Thyroid gland (tissue), 4 donors: ENCODE measurements at places on chromosomes 7 and 10.
A peak's percentile ranks its signal among the peaks of the same experiment; 100 is the strongest.

DNA sequence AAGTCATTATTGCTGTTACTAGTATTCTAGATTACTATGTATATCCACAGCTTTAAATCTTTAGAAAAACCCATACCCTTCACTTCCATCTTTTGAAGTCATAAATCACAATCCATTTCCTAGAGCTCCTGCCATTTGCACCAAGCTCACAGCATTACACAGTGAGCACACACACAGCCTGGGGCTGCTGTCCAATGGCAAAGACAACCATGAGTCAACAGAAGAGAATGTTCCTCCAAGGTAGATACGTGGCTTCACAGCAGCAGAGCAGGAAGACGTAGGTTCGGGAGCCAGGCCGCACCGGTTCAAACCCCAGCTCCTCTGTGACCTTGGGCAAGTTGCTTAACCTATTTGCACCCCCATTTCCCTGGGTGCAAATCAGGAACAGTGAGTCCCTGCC, 234.6 kb downstream of the DIP2C start:
- DNase-seq = peak; percentile 57

GRCh38 chr7:138667535-138668228, 33.5 kb downstream of the SVOPL start:
- DNase-seq = no peak

- DNase-seq = peak; percentile 25
These were observed 252.9 kb downstream of the DNAJB6 start for GRCh38 chr7:157589680-157590079.

DNA sequence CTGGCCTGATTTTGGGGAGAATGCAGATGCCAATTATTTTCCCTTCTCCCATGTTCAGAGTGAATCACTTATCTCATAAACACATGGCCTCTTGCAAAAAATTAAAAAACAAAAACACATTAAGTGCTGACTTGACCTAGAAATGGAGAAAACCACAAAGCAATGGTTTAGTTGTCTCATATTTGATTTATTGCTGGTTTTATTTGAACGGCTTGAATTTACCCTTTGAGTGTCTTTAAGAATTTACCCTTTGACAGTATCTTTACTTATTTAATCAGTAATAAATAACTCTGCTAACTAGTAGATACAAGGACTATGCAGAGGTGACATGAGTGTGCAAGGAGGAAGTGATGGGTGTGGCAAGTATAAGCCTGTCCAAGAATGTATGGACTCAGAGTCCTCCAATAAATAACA, 68.1 kb upstream of the GSDME start:
- no peak for DNase-seq

- peak; percentile 48 for DNase-seq
These were observed 5.8 kb upstream of the GGCT start for GRCh38 chr7:30510124-30511075.

DNA sequence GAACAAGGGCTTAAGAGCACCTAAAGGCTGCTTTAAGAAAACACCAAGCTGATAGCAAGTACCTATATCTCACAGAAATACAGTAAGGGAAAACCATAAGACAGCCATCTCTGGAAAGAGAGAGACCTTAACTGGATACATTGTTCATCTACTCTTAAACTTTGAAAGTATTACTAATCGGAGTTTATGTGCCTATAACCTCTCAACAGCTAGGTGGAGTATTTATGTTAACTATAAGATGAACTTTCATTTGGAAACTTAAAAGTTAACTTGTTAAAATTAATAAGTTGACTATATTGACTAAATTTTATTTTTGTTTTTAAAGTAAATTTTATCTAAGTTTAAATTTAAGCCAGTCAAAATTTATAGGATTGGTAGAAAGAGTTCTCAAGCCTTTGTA, 90.6 kb downstream of the USP6NL start:
- DNase-seq = no peak

GRCh38 chr10:117000580-117000979, 4.4 kb downstream of the SHTN1 start:
- DNase-seq = no peak

- DNase-seq = no peak
These were observed 16.3 kb upstream of the ECHDC3 start for GRCh38 chr10:11725912-11726311.

DNA sequence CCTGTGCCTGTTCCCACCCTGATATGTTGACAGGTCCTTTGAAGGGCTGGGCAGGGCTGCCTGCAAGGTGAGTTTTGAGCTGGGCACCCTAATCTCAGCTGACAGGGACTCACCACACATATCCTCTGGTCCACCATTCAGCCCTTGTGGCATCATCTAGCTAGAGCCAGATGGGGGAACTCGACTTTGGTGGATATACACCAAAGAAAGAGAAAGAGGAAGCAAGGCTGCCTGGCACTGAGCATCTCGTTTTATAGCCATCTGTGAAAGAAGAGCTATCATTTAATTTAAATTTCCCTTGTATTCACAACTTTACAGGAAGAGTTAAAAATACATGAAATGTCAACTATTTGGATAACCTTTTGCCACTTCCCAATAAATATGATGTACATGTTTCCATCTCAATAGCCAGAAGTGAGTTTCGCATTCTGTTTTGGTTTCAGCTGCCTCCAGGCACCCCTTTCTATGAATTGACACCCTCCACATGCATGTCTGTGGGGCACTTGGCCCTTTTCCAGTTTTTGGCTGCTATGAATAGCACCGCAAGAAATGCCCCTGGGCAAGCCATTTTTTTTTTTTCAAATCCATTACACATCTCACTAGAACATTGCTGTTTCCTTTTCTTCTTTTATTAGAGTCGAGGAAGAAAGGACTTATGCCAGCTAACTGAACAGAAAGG, 22.9 kb upstream of the GRB10 start:
- DNase-seq = no peak

GRCh38 chr7:48595756-48596155, 328.6 kb upstream of the CDC14C start:
- no peak for DNase-seq

- DNase-seq = peak; percentile 75
These were observed 33.3 kb downstream of the GET4 start for GRCh38 chr7:909358-910329.

- peak; percentile 0 for DNase-seq
These were observed 61.0 kb downstream of the RASGEF1A start for GRCh38 chr10:43205681-43206390.

DNA sequence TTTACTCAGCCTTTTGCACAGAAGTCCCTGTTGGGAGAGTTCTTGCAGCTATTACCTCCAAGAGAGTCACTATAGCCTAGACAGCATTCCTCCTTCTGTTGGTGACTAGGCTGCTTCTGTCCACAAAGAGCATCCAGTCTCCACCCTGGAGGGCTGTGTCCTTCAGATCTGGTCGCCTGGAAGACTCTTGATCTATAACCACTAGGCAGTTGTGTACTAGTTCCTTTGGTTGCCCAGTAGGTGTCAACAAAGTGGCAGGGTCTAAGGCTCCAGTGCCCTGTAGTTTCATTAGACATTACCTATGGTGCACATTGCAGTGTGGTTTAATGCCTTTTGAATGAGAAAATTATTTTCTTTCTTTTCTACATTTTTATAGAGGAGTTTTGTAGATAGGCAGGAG, 11.3 kb upstream of the AKR1C2 start:
- no peak for DNase-seq

GRCh38 chr10:19944911-19945663, 128.9 kb downstream of the PLXDC2 start:
- peak; percentile 45 for DNase-seq

DNA sequence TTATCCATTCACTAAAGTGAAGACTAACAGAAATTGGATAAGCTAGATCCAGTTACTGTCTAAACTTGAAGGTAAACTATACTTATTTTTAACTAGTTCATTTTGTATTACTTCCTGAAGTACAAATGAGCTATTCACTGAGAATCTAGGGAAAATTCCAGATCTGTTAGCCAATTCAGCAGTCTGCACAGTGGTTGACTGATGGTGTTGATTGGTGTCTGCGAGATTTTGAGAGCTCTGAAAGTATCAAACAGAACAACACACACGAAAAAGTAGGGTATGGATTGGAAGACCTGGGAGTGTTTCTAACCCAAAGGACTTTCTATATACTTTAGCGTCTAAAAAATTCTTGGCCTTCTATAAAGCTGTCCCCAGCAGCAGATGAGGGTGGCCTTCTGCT, 33.6 kb upstream of the AGR2 start:
- no peak for DNase-seq

DNA sequence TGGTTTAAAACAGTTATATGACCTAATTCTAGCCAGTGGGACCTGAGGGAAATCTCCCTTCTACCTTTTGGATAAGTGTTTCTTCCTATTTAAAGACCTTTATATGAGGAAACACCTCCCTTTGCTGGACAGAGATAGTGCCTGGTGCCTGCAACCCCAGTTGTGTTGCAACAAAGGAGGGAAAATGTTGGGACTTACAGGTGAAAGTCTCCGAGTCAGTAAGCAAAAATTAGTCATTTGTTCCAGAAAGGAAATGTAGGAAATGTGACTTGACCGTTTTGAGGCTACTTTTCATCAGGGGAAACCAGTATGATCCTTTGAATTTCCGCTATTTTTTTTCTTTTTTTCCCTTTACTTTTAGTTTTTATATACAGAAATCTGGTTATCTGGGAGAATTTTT, 165.5 kb downstream of the DKK1 start:
- DNase-seq = no peak

GRCh38 chr7:12475362-12476063, 71.8 kb upstream of the VWDE start:
- no peak for DNase-seq

- DNase-seq = no peak
These were observed 10.6 kb upstream of the LYZL2 start for GRCh38 chr10:30639946-30640786.

- peak; percentile 94 for DNase-seq
These were observed 13.7 kb downstream of the RPS24 start for GRCh38 chr10:78047314-78047891.

- no peak for DNase-seq
These were observed 19.0 kb upstream of the CAPZA2 start for GRCh38 chr7:116843378-116843777.

DNA sequence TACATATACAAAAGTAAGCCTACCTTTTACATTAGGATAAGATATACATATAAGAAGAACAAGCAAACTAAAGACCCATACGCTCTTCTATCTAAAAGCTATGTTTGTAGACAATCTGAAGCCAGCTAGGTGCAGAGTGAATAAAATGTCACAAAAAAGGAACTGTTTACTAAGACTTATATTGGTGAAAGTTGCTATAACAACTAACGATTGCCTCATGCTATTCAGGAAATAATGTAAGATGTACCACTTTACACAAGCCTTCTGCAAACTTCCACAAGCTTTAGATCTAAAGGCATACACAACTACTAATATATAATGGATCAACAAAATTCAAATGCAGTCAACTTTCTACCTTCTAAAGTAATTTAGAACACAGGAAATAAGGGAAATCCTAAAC, 175.1 kb downstream of the SRPK2 start:
- DNase-seq = no peak

- DNase-seq = no peak
These were observed 46.8 kb downstream of the DOCK4 start for GRCh38 chr7:112159351-112159750.

DNA sequence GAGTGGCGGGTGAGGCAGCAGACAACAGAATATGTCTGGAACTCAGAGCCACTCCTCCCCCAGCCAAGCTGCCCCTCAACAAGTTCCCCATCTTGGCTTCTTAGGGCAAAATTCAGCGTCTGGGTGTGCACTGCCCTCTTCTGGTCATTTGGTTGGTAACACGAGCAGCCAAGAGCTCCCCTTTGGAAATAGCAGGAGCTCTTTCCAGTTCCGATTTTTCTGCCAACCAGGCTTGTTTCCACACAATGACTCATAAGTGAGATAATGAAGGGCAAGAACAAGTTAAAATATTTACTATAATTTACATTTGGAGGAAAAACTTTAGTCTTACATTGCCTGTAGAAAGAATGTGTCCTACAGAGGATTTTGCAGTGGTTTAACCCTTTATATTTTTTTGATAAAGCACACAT, 70.5 kb downstream of the ADCYAP1R1 start:
- DNase-seq = peak; percentile 61

DNA sequence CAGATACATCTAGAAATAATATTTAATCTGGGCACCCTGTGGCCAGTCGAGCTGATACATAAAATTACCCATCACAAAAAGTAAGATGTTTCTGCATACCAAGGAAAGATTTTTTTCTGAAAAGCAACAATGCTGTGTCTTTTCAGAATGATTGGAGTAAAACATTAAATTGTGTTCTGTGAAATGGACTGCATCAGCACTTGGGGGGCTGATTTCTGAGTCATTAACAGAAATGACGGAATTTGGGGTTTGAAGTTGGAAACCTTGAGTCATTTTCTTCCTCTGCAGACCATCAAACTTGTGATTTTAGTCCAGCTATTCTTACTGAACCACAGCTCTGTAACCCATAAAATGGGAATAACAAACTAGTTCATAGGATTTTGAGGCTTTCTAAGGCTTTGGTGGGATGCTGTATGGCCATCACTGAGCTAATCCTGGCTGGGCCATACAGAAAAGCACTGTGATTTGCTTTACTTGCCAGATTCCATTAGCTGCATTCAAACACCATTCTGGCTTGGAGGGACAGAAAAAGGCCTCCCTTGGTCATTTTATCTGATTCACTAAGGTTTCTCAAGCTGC, 739.4 kb upstream of the IGFBP3 start:
- DNase-seq = no peak

- DNase-seq = no peak
These were observed 18.5 kb downstream of the CSGALNACT2 start for GRCh38 chr10:43156590-43157341.

DNA sequence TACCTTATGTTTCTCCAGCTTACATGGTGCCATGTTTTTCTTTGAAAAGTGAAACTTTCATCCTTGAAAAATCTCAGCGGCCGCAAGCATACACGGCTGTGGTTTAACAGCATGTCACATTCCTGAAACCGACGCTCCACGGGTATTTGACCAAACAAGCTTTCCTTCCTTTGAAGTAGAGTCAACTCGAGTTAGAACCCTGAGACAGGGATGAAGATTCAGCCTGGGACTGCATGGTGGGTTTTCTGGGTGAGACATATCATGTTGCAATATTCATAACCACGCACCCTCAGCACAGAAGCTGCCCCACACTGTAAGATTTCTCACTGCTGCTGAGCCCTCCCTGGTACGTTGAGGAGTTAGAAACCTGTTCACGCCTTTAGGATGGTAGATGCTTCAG, 8.1 kb downstream of the CYP26A1 start:
- no peak for DNase-seq
